ENCODE measurements at places on chromosomes 12 and 14. TPM values are rescaled to one million over a fixed set of nuclear protein-coding genes. Genes with fewer than 3 reads are reported as not detected.

Gene MYG1
- 68.1 TPM for total RNA-seq

Gene MIP
- 1.6 TPM for total RNA-seq

Gene NFE2
- not detected for total RNA-seq

Gene ZNF891
- 1.4 TPM for total RNA-seq
